ENCODE measurements at places on chromosomes 6 and 20. TPM values are rescaled to one million over a fixed set of nuclear protein-coding genes. Genes with fewer than 3 reads are reported as not detected.

DNA sequence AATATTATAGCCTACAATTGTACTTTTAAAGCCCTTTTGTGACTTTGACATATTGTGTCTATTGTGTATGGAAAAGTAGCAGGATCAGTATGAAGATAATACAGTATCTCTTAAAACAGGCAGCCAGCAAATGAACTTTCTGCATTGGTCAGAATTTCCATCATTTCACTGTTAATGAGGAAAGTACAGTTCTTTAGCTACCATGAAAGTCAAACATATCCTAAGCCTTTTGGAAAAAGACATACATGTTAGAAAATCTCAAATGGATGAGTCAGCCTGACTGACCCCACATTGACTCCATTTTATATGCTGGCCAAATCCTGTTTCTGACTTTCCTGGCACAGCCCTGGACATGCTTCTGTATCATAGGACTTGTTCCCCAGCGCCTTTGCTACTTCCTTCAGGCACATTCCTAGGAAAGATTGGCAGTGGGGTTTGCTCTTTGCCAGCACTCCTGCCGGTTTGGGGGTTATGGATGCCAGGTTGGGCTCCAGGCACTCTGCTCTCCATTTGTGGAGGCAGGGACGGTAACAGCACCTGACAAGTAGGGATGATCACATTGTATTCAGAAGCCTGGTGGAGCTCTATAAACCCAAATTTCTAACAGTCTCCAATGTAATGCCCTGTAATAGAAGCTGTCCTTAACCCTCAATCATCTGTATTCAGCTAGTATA, 43.7 kb downstream of the TOP1 start:
- no peak for DNase-seq

- no peak for DNase-seq
Observed at GRCh38 chr20:45822857-45823256, 4.3 kb downstream of the TNNC2 start.

DNA sequence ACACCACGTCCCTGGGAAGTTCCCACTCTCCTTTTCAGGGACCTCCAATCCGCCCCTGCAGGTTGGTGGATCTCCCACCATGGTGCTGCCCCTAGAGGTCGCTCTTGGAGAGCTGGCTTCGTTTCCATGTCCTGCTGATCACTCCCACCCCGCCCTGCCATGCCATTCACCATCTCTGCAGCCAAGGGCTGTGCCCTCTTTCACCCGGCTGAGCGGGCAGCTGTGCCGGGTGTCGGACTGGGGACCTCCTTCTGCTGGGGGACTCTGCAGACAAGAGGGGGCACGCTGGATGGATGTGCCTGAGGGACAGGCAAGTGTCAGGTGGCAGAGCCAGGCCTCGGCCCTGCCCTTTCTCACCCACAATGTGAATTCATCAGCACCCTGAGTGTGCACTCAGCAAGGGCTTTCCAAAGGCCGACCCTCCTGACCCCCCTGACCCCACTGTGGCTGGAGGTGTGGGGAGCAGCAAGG, 347.0 kb downstream of the CDH4 start:
- no peak for DNase-seq

DNA sequence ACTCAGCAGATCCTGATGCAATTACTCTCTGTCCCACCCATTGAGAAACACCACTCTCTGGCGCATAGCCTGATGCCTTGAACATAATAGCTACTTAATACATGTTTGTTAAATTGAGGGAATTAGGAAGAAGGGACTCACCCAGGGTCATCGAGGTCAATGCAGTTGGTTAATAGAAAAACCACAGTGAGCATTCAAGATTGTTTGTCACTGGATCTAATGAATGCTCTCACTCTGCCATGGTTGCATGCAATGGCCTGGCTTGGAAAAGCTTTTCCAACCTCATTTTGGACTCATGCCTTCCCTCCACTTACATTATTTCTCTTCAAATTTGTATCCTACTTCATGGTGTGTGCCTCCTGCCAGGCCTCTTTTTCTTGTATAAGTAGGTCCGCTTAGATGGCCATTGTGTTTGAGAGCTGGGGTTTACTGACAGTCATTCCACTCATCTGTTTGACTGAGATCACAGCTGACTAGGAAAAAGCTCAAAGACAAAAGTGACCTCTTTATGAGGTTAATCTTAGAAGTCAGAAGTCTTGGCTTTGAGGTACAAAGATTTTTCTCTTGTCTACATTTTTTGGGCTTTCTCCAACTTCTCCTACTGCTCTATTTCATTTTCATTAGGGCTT, 154.8 kb upstream of the RAB32 start:
- DNase-seq: no peak

DNA sequence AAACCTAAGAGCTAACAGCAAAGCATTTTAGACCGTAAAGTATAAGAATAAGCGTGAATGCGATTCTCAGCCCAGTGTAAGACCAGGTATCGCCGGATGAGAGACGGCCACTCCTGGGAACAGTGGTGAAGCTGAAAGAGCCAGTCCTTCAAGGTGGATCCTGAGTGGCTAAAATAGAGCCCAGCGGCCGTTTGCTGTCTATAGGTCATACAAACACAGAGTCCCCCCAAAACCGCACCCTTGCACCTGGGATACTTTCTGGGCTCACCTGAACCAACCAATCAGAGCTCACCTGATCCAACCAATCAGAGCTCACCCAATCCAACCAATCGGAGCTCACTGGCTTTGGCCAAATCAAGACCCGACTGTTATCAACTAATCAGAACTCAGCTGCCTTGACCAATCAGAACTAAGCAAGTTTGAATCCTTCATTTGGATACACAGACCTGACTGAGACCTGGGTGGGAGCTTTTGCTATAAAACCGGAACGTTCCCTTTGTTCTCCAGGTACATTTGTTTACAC, 248.2 kb downstream of the DLL1 start:
- no peak for DNase-seq

DNA sequence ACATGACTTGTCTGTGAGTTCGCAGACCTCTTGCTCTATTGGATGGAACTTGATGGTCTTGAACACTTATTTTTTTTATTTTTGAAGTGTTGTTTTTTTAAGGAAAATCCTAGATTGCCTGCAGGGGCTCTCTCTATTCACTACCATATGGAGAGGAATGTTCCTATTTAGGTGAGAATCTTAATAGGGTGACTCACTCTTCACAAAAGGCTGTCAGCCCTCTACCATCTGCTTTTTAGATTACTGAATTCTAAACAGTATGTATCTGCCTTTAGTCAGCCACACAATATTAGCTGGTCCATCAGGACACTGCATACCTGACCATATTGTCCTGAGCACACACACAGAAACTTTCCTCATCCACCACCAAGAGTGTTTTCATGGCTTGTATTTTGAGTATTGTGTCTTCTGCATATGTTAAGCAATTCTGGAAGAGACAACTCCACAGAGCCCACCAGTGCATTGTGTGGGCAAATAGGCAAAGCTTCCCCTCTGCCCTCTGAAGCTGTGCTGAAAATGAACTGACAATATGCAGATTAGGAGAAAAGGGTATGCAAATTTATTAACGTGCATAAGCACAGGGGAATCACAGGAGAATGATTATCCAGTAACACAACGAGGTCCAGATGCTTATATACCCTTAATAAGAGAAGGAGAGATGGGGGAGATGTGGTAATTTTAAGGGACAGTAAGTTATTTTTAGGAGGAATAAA, 6.6 kb upstream of the BTBD9 start:
- no peak for DNase-seq

- DNase-seq: no peak
Observed at GRCh38 chr6:81744131-81744530, 8.3 kb downstream of the TENT5A start.

DNA sequence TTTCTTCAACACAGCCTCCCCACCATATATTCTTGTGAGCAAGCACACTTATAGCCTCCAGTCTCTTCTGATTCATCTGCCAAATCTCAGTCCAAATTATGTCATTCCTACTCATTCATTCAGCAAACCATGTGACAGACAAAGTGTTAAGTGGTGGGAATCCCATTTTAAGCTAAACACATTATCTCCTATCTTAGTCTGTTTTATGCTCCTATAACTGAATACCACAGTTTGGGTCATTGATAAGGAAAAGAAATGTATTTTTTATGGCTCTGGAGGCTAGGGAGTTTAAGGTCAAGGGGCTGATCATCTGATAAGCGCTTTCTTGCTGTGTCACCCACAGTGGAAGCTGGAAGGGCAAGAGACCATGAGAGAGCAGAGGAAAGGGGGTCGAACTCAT, 23.9 kb upstream of the SMIM13 start:
- no peak for DNase-seq

DNA sequence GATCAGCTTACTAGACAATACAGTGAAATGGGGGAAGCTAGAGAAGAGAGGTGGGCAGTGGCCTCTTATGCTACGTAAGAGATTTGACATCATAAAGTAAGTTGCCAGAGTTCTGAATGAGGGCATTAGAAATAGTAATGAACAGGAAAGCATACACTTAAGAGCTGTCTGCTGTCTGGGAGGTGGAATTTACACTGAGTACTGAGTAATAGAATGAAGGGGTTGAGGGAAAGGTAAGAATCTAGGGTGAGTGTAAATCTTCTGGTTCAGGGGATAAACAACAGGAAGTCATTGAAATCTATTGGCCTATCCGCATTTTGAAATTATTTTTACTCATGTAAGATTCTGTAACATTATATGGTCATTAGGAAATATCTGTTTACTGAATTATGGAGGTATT, 35.8 kb downstream of the HLA-DMB start:
- DNase-seq: no peak

DNA sequence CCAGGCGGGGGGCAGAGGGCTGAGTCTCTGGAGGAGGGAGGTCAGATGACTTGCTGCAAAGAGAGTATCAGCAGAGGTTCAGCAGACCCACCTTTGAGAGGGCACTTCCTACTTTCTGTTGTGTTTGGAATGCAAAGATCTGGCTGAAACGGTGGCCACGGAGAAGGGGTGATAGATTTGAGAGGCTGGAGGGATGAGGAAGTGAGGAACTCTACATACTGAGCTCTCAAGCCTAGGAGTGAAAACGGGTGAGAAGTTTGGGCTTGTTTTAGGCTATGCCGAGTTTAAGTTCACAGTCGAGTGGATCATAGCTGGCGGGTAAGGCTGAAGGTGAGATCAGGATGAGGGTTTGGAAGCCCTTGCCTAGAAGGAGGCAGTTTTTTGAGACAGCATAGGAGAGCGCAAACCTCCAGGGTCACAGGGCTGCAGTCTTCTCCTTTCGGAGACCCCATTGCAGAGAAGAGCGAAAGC, 477 bp upstream of the ITPA start:
- no peak for DNase-seq

- no peak for DNase-seq
Observed at GRCh38 chr20:63027922-63028389, 21.2 kb upstream of the BHLHE23 start.

DNA sequence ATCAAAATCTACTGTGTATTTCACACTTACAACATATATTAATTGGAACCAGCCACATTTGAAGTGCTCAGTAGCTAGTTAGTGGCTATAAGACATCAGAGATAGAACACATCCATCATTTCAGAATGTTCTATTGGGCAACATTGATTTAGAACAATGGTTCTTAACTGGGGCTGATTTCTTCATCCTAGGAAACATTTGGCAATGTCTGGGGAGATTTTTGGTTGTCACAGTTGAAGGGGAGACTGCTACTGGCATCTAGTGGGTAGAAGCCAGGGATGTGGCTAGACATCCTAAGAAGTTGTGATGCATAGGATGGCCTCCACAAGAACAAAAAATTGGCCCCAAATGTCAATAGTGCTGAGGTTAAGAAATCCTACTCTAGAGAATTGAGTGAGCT, 132.5 kb downstream of the OLIG3 start:
- DNase-seq: no peak

PGBD1 gene
- total RNA-seq: 3.8 TPM

CST2 gene
- total RNA-seq: not detected

MAD2L1BP gene
- total RNA-seq: 32.2 TPM

GLP1R gene
- 0.38 TPM for total RNA-seq

PPP1R14C gene
- total RNA-seq: 13.8 TPM

SMIM13 gene
- total RNA-seq: 4.9 TPM

ACTL10 gene
- total RNA-seq: 1.2 TPM

Measured in Peyer's patch (tissue), 4 donors.